ENCODE measurements at places on chromosomes 16 and 17.

- DNase-seq = no peak
These were observed 97.1 kb upstream of the NOL11 start for GRCh38 chr17:67620636-67621035.

- DNase-seq = no peak
These were observed 209.9 kb downstream of the ZFHX3 start for GRCh38 chr16:72837846-72838585.

- no peak for DNase-seq
These were observed 215.9 kb upstream of the RBFOX1 start for GRCh38 chr16:7116734-7117133.

GRCh38 chr16:28935924-28936783 lies 4.4 kb downstream of the CD19 start:
- DNase-seq = peak; percentile 78

DNA sequence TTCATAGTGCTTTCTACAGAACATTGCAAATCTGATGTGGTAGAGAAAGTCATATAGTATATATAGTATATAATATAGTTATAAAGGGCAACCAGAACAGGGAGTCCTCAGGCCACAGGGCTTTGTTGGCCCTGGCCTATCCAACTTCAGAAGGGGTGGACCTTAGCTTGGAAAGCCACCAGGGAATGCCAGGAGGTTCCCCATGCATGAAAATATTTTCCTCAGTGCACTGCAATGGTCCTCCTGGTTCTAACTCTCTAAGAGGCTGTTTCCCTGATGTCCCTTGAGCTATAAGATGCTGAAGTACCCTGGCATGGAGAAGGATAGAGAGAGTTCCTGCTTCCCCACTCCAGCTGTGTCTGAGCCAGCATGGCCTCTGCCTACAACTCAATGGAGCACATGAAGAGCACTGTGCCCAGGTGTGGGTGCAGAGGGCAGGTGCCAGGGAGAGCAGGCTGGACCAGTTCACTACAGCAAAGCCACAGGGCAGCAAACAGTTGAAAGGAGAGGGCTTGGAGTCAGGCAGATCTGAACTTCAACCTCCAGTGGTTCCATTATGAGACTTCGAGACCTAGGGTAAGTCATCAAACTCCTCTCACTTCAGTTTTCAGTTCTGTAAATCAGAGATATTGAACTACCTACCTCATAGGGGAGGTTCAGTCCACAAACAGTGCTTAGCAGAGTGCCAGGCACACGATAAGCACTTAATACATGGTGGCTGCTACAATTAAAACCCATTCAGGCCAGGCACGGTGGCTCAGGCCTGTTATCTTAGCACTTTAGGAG lies 183.1 kb downstream of the SALL1 start:
- no peak for DNase-seq

- DNase-seq = no peak
These were observed 123.2 kb downstream of the CPPED1 start for GRCh38 chr16:12680531-12680930.
